ENCODE measurements at places on chromosomes 7 and 10.

DNA sequence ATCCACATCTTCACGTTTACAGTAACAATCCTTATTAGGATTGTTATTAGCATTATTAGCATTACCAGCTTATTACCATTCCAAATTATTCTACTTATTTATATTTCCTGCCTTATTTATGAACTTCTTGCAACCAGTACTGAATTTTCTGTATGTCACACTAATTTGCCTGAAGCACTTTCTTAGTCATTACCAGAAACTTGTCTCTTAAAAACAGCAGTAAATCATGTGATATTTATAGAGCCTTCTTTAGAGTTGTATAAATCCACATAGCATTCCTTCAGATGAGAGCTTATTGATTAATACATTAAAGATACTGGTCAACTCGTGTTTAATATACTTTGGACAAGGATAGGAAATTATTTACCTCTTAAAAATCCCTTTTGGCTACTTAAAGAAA, 618.6 kb downstream of the SUGCT start:
- DNase-seq = no peak

GRCh38 chr10:82176587-82176986, 301.6 kb downstream of the NRG3 start:
- DNase-seq = no peak

DNA sequence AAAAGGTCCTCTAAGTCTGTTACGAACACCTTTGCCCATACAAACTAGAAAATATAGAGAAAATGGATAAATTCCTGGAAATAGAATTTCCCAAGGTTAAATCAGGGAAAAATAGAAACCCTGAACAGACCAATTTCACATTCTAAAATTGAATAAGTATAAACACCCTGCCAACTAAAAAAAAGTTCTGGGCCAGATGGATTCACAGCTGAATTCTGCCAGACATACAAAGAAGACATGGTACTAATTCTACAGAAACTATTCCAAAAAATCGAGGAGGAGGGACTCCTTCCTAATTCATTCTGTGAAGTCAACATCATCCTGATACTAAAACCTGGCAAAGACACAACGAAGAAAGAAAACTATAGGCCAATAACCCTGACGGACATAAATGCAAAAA, 400.4 kb upstream of the SEMA3A start:
- DNase-seq = no peak

DNA sequence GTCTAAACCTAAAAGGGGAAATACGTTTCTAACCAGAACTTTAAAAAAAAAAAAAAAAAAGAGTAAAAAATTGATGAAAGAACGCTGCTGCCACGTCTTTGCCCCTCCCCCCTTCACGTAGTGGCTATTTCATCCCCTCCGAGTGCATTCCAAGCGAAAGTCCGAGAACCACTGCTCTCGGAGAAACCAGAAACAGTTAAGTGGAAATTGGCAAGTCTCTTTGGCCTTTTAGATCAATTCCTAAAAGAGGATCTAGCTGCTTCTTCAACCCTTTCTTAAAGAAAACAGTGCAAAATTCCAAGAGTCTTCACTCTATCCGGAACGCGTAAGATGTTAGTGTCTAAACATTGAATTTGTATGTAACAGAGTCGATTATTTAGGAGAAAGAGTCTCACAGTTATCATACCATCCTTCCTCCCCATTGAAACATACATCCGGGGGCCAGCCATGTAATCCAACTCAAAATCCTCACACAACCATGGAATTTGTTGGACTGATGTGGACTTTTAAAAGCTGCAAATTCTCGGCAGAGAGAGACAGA, 1.1 kb downstream of the P4HA1 start:
- DNase-seq = peak; percentile 69

- no peak for DNase-seq
Measured at GRCh38 chr7:26642416-26642815, 222.0 kb downstream of the SKAP2 start.

DNA sequence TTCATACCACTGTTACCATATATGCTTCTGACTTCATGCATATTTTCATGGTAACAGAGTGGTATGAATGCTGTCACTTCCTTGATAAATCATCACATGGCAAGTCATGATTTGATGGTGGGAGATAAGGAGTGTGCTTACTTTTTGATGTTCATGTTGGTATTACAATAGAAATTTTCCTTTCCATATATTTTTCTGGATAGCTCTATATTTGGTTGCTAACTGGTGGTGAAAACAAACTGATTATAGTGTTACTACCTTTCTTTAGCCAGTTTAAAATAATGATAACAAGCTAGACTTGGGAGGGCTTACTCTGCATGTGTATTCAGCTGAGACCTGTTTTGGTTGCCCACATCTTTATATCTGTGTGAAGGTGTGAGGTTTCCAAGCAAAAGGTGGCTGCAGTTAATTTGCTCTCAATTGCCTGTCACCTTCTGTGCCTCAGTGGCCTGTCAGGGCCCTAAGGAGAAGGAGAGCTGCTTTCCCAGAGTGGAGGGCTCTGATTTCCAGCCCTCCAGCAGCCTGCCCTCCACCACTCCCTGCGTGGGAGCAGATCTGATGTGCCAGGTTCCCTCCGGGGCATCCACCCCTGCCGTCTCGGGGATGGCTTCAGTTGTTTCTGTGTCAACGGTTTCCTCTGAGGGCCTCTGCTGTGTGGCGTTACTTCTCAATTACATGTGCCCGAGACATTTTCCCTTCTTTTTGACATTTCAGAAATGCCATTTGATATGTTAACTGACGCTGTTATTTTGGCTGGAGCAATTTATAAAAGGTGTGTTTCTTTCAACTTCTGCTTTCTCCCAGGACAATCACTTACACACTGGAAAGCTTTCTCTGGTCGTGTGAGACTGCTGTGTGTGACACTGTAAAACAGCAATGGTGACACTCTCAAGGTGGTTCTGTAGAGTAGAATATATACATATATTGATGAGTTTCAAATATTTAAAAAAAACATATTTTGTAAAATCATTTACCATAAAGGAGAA, 107.7 kb upstream of the KLF6 start:
- DNase-seq = no peak

DNA sequence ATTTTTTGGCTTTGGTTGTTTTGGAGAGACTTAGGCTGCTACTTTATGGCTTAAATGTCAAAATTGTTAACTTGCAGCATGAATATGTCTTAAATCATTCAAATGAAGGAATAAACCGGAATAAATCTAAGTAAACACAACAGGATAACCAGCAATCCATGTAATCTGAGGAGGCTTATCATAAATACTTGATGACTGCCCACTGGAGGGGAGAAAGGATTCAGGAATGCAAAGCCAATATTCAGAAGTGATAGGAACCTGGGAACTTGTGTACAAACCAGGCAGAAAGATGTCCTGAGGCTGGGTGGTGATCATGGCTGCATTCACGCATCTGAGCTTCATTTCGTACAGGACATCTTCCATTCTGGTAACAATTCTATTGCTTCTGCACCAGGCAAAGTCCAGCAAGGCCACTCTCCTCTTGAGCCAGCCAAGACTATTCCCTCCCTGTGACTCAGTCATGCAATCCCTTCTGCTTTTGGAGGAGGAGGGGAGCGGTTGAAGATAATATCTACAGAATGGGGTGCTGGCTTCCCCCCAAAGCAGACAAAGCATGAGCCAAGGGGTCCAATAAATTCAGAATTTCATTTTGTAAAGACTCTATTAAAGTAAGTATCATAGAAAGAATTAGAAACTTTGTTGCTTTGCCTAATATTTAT, 374.5 kb downstream of the PHTF2 start:
- DNase-seq = no peak

DNA sequence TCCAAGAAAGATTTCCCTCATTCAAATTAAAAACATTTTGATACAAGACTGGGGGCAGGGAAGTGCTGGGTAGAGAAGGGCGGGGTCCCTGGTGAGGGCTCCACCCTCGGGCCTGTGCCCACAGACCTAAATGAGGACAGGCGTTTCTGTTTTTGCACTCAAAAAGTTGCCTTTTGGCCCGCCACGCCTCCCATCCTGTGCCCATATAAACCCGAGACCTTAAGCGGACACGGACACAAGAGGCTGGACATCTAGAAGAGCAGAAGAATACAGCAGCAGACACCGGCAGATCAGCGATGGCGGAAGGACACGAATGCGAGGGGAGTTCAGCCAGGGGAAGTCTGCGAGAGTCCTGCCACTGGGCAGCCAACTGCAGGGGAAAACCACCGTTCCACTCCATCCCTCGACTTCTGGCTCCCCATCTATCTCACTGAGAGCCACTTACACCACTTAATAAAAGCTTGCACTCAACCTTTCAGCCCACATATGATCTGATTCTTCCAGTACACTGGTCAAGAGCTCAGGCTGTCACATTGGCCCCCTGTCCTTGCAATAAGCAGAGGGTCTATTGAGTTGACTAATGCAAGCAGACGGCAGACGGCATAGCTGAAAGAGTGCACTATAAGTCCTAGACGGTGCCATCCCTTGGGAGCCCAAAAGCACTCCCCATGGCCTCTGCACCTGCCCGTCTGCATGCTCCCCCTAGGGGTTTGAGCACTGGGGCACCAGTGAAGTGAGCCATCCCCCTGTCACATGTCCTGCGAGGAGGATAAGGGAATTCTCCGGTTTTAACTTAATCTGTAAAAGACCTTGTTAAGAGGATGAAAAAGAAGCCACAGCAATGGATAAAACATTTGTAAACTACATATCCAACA, 181.8 kb upstream of the PRSS1 start:
- DNase-seq = no peak

- peak; percentile 20 for DNase-seq
Measured at GRCh38 chr10:48363617-48364355, 57.3 kb downstream of the MAPK8 start.

GRCh38 chr10:112899391-112900065, 50.5 kb upstream of the TCF7L2 start:
- DNase-seq = no peak

GRCh38 chr10:123759501-123760031, 93.4 kb downstream of the GPR26 start:
- no peak for DNase-seq

DNA sequence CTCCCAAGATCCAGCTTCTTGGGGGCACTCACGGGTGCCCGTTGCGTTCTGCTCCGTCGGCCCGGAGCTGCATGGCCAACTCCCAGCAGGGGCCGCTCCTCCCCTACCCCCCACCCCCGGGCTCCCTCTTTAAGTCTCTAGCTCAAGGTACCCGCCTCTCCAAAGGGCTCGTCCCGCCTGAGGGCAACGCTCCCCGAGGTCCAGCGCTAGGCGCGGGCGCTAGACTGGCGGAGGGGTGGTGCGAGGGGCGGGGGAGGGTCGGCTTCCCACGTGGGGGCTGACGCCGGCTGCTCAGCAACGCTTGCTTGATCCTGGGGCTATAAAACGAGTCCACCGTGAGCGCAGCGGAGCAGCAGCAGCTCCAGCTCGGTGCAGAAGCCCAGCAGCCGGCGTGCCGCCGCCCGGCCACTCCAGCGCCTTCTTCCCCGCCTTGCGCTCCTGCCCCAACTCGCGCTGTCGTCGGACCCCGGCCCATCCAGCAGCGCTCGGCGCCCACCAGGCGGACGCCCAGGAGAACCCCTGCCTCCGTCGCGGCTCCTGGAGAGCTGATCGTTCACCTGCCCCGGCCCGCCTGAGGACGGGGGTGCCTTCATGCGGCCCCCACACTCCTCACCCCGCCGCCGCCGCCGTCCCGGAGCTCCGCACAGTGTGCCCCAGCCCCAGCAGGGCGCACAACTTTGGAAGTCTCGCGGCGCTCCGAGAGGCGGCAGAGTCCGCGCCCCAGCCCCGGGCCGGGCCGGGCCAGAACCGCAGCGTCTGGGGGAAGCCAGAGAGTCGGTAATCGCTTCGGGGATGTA, at the start of gene ADRA2A:
Gene ADRA2A (plus strand): TSS at position 348 of the 797 bp plus-strand sequence. CDS start 968 bp downstream, outside the sequence.
- DNase-seq = no peak

DNA sequence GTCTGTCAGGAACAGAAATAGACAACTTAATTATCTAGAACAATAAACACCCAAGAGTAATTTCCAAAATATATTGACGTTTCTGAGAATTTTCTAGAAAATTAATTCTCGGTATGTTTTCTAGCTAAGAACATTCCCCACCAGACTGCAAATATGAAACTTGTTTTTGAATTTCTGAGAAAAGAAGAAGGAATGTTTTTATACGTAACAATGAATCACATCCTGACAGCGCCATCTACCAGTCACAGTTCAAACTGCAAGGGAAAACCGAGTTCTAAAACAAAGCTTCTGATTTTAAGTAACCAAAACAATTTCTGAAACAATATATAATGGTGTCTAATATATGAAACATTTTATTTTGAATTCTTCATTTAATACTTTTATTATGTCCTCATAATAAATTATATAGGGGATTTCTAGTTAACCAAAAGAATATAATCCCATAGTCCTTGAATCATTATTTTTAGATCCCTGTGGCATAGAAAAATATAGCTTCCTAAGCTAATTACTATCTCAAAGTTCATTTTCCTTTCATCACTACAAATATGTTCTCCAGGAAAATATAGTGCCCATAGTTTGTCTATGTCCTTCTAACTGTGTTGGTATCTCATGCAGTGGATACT, 34.5 kb upstream of the MEOX2 start:
- DNase-seq = peak; percentile 56

DNA sequence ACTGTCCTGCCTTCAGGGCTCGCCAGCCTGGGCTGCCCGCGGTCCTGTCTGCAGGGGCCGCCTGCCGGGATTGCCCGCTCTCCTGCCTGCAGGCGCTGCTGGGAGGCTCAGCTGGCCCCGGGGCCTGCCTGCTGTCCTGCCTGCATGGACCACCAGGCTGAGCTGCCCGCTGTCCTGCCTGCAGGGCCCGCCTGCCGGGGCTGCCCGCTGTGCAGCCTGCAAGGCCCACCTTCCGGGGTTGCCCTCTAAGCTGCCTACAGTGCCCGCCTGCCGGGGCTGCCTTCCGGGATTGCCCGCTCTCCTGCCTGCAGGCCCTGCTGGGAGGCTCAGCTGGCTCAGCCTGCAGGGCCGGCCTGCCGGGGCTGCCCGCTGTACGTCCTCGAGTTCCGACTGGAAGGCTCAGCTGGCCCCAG, 164.4 kb downstream of the GLRX3 start:
- DNase-seq = no peak

GRCh38 chr7:35695473-35695850, 527 bp upstream of the HERPUD2 start:
- no peak for DNase-seq

GRCh38 chr10:108132303-108132702, 967.8 kb upstream of the SORCS1 start:
- DNase-seq = no peak

GRCh38 chr7:17234398-17235031, 63.9 kb upstream of the AHR start:
- no peak for DNase-seq

DNA sequence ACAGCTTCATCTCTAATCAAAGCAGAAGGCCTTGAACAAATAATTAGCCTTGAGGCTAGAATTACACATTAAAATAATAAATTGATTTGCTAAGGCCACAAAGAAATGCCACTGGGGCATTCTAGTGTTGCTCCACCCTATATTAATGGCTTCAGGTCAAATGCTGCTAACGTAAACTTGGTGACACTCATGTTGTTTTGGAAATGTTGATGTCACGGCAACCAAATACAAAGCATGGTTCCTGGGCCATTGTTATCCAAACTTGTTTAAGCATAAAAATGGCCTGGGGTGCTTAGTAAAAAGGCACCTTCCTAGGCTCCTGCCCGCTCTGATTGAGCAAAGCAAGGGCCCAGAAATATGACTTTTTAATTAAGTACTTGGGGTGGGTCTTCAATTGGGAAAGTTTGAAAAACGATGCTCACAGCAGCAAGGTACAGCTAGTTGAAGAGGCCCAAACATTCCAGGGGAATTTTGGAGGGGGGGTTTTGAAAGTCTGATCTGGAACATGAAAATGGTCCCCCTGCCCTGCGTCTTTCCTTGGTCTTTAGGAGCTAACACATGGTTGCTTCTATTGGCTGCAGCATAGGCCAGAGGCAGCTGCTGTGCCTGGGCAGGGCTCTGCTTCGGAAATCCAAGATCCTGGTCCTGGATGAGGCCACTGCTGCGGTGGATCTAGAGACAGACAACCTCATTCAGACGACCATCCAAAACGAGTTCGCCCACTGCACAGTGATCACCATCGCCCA, 67.8 kb downstream of the ABCC2 start:
- DNase-seq = no peak
